ENCODE measurements at places on chromosomes 11 and 22. TPM values are rescaled to one million over a fixed set of nuclear protein-coding genes. Genes with fewer than 3 reads are reported as not detected.

SF3B2 gene
- 251 TPM for total RNA-seq

MAJIN gene
- not detected for total RNA-seq

EHF gene
- total RNA-seq, result 0.18 TPM

MTCH2 gene
- 127 TPM for total RNA-seq

MISFA gene
- total RNA-seq, result 5.3 TPM

SCUBE2 gene
- total RNA-seq, result 1.3 TPM

PARVG gene
- total RNA-seq, result 0.12 TPM

WNT7B gene
- not detected for total RNA-seq

OR52H1 gene
- total RNA-seq, result not detected

ANO1 gene
- total RNA-seq, result 1.6 TPM

DCHS1 gene
- 12.1 TPM for total RNA-seq
